ENCODE measurements at places on chromosomes 2 and 18.

- no peak for DNase-seq
Measured at GRCh38 chr2:215442401-215442787, 6.5 kb upstream of the FN1 start.

DNA sequence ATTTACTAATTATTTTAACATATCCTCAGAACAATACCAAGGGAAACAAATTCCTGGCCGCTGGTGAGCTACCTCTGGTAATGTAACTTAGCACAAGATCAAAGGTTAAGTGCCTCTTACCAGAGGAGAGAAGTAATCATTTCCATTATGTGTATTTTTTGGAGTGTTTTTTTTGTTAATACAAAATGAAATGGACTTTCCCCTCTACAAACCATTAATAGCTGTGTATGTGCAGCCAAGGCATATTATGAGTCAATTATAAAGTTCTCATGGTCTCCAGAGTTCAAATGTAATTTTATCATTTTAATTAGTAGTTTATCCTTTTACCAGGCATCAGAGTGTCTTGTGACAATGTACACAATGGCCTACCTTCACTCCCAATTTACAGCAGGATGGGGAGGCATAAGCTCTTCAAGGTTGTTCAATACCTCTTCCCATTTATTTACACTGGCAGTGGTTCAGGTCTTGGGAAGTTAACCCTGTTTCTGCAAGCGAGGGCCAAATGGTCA, 242.2 kb downstream of the TGIF1 start:
- peak; percentile 56 for DNase-seq

DNA sequence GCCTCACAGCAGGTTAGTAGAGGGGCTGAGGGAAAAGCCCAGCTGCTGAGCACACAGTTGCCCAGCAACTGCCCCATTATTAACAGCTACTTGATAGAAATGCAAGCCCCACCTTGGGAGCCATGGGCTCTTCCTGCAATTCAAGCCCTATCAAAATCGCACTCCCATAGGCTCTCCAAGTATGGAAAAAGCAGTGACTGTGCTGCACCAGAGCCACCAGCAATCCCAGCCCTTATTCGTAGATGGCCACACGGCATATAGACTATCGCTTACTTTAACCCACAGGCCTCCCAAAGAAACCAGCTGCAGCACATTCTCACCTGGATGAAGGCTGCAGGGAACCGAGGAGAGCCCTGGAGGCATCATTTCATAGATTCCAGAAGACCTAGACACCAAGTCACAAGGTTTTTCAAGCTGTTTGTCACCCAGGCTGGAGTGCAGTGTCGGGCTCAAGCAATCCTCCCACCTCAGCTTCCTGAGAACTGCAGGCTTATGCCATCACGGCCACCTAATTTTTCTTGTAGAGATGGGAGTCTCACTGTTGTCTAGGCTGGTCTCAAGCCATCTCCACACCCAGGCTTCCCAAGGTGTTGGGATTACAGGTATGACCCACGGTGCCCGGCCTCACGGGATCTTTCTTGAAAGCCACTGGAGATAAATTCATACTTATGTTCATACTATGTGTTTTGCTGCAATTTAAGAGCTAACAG, 11.3 kb downstream of the NCL start:
- DNase-seq = no peak

DNA sequence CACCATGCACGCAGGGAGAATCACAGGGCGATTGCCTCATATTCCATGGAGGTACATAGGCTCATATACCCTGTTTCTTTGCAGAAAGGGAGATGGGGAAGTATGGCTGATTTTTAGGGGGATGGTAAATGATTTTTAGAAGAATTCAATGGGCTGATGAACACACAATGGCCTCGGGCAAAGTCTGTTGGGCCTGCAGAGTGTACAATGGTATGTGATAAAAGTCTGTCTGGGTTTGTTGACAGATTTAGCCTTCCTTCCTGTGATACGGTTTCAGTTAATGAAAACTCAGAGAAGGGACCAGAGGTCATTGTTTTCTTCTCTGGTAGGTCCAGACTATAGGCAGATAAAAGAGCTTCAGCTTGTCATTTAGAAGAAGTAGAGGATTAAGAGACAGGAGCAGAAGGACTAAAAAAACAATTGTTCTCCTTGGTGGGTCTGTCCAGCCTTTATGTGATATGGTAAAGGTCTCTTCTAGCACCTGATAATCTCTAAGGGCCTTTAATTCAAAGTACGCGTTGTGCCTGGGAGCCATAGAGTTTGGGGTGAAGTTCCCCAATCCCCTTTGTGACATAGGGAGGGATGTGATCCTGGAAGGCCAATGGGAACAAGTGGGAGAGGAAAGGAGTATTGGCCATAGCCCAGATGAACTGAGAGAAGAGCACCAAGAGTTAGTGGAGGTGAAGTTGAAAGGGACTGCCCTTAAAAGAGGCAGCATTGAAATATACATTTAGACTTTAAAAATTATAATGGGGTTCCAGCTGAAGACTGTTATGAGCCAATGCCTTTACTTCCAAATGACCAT, 107.5 kb upstream of the SERPINE2 start:
- DNase-seq = no peak

GRCh38 chr2:40434731-40435271, 17.1 kb downstream of the SLC8A1 start:
- DNase-seq = no peak

- peak; percentile 62 for DNase-seq
Measured at GRCh38 chr18:43620936-43621335, 343.6 kb upstream of the SYT4 start.

- DNase-seq = peak; percentile 79
Measured at GRCh38 chr2:18387441-18388206, 172.8 kb downstream of the RDH14 start.

DNA sequence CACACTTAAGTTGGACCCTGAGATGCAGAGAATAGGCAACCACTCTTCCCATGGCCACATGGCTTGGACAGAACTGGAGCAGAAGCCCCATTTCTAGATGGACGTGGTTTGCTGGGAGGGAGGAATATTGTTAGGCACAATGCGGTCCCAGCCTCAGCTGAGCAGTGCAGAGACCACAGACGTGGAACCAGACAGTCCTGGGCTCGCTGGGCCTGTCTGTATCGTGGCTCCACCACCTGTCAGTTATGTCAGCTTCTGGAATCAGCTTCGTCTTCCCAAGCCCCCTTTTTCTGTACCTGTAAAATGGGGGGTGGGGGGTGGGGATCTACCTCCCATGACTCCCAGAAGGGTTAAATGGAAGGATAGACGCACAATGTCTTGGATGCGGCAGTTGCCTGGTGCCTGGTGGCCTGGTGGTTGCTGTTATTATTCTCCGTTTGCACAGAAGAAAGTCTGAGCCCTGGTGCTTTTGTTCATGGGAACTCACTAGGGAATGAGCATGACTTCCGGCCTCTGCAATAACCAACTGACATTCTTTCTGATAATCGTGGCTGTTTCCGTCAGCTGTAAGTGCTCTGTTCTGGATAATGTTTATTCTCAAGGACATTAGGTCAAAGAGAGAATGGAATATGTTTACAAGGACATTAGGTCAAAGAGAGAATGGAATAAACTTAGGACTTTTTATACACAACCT, 31.4 kb downstream of the COLEC11 start:
- no peak for DNase-seq

DNA sequence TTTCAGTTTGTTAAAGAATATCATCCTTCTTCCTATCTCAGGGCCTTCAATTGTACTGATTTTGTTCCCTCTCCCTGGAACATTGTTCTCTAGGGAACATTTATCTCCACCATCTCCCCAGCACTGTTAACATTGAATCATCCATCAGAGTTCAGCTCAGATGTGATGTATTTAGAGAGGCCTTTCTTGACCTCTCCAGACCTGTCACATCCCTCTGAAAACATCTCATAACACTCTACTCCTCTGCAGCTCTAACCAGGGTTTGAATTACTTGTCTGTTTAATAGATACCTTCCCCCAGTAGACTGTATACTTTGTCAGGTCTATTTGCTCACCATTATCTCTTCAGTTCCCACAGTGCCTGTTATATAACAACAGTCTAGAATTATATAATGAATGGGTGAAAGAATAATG, 98.6 kb downstream of the GALNT1 start:
- DNase-seq = peak; percentile 67

- no peak for DNase-seq
Measured at GRCh38 chr18:3323900-3324299, 62.0 kb downstream of the MYL12B start.

DNA sequence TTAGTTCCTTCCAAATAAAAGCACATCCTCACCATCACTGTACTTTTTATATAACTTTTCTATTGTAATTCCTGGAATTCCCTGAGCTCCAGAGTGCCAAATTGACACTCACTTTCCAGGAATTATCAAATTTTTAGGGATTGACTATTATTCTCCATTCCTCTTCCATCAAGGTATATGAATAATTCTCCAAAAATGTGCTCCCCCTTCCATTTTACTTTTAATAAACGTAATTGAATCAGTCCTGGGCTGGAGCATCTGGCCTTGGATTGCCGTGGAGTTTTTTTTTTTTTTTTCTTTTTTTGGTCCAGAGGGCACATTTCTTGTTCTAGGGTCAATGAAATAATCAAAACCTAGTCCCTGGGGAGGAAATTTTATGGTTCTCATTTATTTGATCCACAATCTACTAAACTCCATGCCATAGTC, 304.3 kb downstream of the CDCA7 start:
- DNase-seq = no peak

GRCh38 chr18:48868468-48869466, 82.0 kb downstream of the SMAD7 start:
- DNase-seq = no peak

DNA sequence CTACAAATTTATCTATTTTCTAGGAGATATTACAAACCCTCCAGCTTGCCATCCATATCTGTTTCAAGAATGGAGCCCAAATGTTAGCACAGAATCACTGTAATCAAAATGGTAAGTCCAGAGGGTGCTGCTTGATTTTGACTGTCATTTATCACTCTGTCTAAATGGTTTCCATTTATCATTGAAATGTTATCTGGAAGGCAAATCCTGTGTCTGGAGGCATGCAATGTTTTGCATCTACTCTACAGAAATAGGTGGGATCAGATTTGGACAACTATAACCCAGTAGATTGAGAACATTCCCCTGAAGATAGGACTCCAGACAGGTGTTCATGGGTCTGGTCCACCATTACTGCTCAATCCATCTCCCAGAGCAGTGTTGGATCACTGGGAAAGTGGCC, 128.7 kb downstream of the MAIP1 start:
- DNase-seq = no peak

DNA sequence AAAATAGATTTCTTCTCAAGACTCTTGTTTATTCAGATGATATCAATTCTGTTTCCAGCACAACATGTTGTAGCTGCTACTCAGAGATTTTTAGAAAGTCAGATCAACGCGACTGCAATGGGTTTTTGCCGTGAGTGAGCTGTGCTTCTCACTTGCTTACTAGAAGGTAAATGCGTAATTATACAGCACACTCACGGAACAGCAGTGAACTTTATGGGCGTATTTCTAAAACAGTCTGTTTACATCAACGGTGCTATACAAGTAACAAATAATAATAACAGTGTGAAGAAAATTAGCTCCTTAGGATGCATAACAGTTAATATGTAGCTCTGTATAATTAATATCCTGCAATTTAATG, 533.6 kb downstream of the RNF144A start:
- no peak for DNase-seq

DNA sequence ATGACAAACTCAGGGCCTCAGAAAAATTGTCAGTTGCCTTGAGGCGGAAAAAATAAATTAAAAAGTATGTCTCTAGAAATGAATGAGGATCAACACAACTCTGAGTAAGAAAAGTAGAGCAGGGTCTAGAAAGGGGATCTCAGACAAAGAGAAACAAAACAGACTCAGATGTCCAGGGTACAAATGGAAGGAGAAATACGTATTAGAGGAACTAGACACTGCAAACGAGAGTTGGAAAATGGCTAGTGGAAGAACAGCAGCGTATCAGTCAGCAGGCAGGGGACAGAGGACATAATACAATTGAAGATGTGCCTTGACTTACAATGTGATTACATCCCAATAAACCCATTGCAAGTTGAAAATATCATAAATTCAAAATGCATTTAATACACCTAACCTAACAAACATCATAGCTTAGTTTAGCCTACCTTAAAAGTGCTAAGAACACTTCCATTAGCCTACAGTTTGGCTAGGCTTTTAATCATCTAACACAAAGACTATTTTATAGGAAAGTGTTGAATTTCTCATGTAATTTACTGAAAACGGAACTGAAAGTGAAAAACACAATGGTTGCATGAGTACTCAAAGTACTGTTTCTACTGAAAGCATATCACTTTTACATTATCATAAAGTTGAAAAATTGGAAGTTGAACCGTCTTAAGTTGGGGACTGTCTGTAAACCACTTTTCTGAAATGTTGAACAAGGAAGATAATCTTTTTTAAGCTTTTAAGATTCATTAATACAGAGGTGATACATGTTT, 182.8 kb downstream of the NBAS start:
- DNase-seq = no peak

DNA sequence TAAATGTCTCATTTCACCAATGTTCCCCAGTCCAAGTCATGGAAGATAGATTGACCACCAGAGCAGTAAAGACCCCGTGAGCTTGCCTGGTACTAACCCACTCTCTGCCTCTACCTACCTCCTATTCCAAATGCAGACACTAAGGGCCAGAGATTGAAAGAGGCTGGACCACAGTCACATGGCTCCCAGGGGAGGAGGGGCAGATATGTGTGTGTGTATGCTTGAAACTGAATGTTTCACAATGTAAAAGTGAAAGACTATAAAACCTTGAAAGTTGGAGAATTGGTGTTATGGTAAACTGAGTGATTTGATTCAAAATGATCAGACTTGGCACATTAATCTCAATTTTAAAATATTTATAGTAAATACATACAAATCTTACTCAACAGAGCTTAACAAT, 21.7 kb upstream of the KLHL29 start:
- DNase-seq = no peak

DNA sequence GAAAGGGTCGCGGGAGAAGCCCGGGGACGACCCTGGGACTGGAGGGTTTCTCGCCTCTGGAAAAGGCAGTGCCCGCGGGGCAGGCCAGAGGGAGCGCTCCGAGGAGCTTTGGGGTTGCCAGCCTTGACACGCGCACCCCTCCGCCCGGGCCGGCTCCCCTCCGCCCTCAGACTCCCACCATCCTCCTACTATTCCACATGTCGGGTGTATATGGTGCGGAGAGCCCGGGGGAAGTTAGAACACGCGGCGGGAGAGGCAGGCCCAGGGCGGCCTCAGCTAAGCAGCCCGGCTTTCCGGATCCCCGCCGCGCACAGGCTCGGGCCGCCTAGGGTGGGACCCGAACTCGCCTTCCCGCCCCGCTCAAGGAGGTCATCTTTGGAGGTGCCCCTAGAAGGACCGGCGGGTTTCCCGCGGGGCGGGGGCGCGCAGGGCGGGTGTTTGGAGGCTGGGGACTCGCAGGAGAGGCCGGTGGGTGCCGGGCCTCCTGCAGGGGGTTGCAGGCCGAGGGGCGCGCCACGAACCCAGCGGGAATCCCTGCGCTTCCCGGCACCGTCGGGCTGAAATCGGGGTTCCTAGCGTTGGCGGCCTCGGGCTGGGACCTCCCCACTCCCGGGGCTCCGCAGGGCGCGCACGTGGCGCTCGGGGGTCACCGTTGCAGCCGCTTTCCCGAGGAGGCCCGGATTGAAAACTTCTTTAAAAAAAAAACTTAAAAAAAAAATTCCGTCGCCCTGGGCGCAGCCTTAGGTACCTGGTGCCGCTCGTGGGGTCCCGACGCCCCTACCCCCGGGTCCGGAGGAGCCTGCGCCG, 3.7 kb downstream of the NFATC1 start:
- no peak for DNase-seq

- peak; percentile 44 for DNase-seq
Measured at GRCh38 chr2:189142893-189143759, 36.4 kb downstream of the COL5A2 start.

GRCh38 chr2:162014751-162015150, 59.3 kb downstream of the DPP4 start:
- DNase-seq = no peak

Measured in NCI-H2081 (cell line).